ENCODE measurements at places on chromosomes 4 and X.

DNA sequence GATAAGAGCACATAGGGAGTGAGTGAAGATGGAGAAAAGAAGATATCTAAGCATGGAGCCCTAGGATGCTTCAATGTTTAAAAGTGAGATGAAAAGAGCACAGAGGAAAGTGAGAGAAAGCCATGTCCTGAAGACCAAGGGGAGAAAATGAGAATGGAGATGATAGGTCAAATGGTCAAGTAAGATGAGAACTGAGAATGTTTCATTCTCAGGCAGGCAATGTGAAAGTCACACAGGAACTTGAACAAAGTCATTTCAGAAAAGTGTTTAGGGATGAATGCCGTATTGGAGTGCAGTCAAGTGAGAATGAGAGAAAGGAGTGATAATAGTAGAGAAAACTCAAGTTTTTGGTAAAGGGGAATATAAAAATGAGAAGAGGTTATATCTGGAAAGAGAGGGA lies 148.7 kb upstream of the PTCHD1 start:
- no peak for DNase-seq

GRCh38 chrX:132712350-132712749 lies 223.5 kb upstream of the MBNL3 start:
- no peak for DNase-seq

- no peak for DNase-seq
Measured at GRCh38 chr4:144715230-144715629, 69.3 kb downstream of the HHIP start.

- DNase-seq = no peak
Measured at GRCh38 chr4:54276641-54277430, 47.7 kb downstream of the PDGFRA start.

DNA sequence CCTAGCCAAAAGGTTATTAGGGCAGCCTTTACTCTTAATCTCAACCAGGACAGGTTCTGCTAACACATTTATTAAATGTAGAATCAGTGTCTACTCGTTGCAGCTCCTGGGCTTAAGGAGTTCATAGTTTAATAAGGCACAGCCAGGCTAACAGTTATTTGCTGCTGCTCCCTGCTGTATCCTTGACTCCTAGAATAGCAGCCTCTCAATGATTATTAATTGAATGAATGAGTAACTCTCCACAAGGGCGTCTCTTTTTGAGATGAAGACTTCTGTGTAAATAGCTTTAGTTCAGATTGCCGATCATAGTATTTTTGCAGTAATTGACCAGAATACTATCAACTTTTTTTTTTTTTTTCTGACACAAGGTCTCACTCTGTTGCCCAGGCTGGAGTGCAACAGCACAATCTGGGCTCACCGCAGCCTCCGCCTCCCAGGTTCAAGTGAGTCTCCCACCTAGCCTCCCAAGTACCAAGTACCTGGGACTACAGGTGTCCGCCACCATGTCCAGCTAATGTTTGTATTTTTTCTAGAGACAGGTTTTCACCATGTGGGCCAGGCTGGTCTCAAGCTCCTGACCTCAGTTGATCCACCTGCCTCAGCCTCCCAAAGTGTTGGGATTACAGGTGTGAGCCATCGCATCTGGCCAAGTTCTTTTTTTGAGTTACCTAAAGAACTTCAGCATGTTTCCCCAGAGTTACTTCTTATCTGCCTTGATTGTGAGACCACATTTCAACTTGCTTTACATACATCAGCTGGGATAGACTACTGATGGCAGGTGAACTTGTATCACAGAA lies 2.9 kb downstream of the UGDH start:
- no peak for DNase-seq

Measured in kidney glomerular epithelial cell (primary cell).